ENCODE measurements at places on chromosomes 12 and 14. TPM values are rescaled to one million over a fixed set of nuclear protein-coding genes. Genes with fewer than 3 reads are reported as not detected.

GRCh38 chr12:119783787-119784186 lies 93.3 kb downstream of the CIT start:
- no peak overlapping the region for H3K27ac ChIP-seq
- no peaks in the 10 kb centered on the region for H3K27me3 ChIP-seq
- H3K4me3 ChIP-seq: no peak overlapping the region
- peak; percentile 3 for DNase-seq
- peaks cover 24% of the 10 kb centered on the region for H3K36me3 ChIP-seq

DNA sequence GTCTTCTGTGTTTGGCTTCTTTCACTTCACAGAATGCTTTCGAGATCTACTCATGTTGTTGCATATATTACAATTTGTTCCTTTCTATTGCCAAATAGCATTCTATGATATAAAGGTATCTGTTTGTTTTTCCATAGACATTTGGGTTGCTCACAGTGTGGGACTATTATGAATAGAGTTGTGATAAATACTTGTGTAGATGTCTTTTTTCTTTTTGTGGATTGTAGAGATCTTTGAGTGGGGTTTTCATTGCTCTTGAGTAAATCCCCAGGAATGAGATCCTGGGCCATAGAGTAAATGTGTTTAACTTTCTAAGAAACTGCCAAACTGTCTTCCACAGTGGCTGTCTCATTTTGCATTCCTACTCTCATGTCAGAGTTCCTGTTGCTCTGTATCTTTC lies 24.9 kb upstream of the CEBPE start:
- H3K27me3 ChIP-seq: peaks cover 3% of the 10 kb centered on the region
- H3K4me3 ChIP-seq: no peak overlapping the region
- DNase-seq: no peak
- H3K4me1 ChIP-seq: no peaks in the 10 kb centered on the region
- no peak overlapping the region for H3K27ac ChIP-seq

Gene CACNA1C
- total RNA-seq: 0.02 TPM

DNA sequence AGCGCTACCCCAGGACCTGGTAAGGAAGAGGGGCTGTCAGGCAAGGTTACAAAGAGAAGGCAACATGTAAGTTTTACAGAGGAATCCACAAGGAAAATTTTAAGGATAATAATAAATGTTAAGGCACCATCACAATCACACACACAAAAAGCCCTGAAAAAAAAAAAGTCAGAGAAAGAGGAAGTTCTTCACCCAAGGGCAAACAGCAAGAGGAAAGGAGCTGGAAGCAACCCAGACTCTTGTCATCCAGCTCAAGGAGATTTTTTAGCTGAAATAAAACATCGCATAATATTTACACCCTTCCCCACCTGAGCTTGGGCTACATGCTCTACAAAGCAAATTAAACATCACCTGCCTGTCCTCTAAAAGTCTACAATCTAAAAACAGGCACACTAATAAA lies 9.5 kb downstream of the SPTB start:
- H3K4me1 ChIP-seq: no peaks in the 10 kb centered on the region
- no peak overlapping the region for H3K4me3 ChIP-seq
- no peaks in the 10 kb centered on the region for H3K36me3 ChIP-seq
- DNase-seq: no peak
- H3K27ac ChIP-seq: no peak overlapping the region

GRCh38 chr14:100944052-100944451 lies 40.5 kb upstream of the RTL1 start:
- no peaks in the 10 kb centered on the region for H3K36me3 ChIP-seq
- no peak overlapping the region for H3K4me3 ChIP-seq
- H3K4me1 ChIP-seq: no peaks in the 10 kb centered on the region
- peaks cover 14% of the 10 kb centered on the region for H3K27me3 ChIP-seq
- no peak overlapping the region for H3K27ac ChIP-seq

GRCh38 chr12:56449622-56449984 lies 377 bp upstream of the TIMELESS start:
- H3K4me3 ChIP-seq: peak overlapping the region; percentile 88
- peaks cover 20% of the 10 kb centered on the region for H3K4me1 ChIP-seq
- H3K27me3 ChIP-seq: no peaks in the 10 kb centered on the region
- H3K27ac ChIP-seq: peak overlapping the region; percentile 93
- no peak for DNase-seq
- H3K36me3 ChIP-seq: peaks cover 15% of the 10 kb centered on the region

GRCh38 chr12:46555406-46555852 lies 182.9 kb upstream of the SLC38A2 start:
- H3K4me1 ChIP-seq: peaks cover 36% of the 10 kb centered on the region
- H3K27ac ChIP-seq: no peak overlapping the region
- H3K4me3 ChIP-seq: no peak overlapping the region
- DNase-seq: no peak
- H3K27me3 ChIP-seq: no peaks in the 10 kb centered on the region

- DNase-seq: peak; percentile 28
- H3K27me3 ChIP-seq: no peaks in the 10 kb centered on the region
- H3K4me3 ChIP-seq: no peak overlapping the region
- H3K36me3 ChIP-seq: no peaks in the 10 kb centered on the region
- peaks cover 19% of the 10 kb centered on the region for H3K4me1 ChIP-seq
These were observed 22.3 kb downstream of the PLEKHG3 start for GRCh38 chr14:64726585-64726890.

DNA sequence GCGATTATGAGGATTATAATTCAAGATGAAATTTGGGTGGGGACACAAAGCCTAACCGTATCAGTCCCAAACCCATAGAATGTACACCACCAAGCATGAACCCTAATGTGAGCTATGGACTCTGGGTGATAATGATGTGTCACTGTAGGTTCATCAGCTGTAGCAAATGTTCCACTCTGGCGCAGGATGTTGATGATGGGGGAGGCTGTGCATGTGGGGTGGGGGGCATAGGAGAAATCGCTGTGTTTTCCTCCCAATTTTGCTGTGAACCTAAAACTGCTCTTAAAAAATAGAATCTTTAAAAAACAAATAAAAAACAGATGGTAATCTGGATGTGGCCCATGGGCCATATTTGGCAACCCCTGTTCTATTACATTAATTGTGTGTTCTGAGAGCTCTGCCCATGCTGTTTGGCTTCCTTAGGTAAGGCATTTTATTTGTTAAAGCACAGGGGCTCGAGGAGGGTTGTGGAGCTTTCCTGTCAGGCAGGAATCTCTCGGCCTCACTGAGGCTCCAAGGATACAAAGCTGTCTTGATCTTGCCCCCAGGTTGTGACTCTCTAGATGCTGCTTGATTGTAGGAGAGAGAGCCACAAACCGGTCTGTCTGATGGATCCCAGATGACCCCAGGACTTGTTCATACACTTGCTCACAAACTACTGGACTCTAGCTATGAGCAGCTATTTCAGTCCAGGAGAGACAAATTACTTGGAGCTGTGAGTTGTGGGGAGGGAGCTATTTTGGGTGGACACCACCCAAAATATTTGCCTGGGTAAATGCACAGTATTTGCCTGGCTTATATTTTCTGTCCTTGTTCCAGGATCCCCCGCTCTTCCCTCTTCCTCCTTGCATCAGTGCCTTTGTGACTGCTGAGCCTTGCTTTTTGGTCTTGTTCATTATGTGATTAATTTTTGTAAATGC lies 340.2 kb downstream of the MED13L start:
- no peaks in the 10 kb centered on the region for H3K4me1 ChIP-seq
- H3K27me3 ChIP-seq: peaks cover 11% of the 10 kb centered on the region
- no peak overlapping the region for H3K4me3 ChIP-seq
- H3K27ac ChIP-seq: no peak overlapping the region

Gene FOXM1
- total RNA-seq: 64.8 TPM

DNA sequence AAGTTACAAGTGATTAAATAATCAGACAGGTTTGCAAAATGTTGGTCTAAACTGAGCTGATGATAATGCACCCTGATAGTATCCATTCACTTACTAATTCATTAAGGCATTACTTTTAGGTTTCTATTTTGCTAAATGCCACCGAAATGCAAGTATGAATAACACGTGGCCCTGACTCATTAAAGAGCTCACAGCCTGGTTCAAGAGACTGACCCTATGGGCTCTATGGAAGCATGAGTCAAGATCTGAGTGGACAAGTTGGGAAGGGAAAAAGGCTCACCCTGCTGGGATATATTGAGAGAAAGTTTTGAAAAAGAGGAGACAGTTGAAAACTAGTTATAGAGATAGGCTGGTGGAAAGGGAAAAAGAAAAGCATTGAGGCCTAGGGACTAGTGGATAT lies 14.8 kb upstream of the LRRC9 start:
- peaks cover 9% of the 10 kb centered on the region for H3K27me3 ChIP-seq
- no peak for DNase-seq
- no peaks in the 10 kb centered on the region for H3K36me3 ChIP-seq
- no peaks in the 10 kb centered on the region for H3K4me1 ChIP-seq

GRCh38 chr12:68686262-68686594 lies 550 bp upstream of the NUP107 start:
- H3K4me1 ChIP-seq: peaks cover 44% of the 10 kb centered on the region
- no peak for DNase-seq
- H3K4me3 ChIP-seq: peak overlapping the region; percentile 97
